ENCODE measurements at places on chromosomes 1 and 21.
A peak's percentile ranks its signal among the peaks of the same experiment; 100 is the strongest.

GRCh38 chr1:150066838-150067183 lies 765 bp upstream of the VPS45 start:
- peak; percentile 17 for DNase-seq

GRCh38 chr21:28627691-28628090 lies 365.0 kb downstream of the LTN1 start:
- DNase-seq, result no peak

- DNase-seq, result peak; percentile 42
Observed at GRCh38 chr1:58929671-58930325, 146.0 kb upstream of the JUN start.

GRCh38 chr1:219699870-219700269 lies 87.0 kb upstream of the ZC3H11B start:
- DNase-seq, result no peak

GRCh38 chr21:26920055-26920454 lies 46.8 kb downstream of the ADAMTS5 start:
- no peak for DNase-seq

DNA sequence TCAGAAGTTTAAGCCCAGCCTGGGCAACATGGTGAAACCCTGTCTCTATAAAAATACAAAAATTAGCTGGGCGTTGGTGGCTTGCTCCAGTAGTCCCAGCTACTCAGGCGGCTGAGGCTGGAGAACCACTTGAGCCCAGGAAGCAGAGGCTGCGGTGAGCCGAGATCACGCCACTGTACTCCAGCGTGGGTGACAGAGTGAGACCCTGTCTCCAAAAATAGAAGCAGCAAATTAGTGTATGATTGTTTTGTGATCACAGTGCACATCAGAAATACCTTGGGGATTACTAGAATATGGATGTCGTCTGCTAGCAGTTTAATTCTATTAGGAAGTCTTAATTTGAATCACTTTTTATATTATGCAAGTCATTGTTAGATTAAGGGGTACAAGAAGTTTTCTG lies 59.0 kb downstream of the ZBTB17 start:
- DNase-seq, result no peak

- DNase-seq, result no peak
Observed at GRCh38 chr1:23383577-23384311, 14.1 kb upstream of the ZNF436 start.

GRCh38 chr1:234745276-234745675 lies 135.3 kb upstream of the IRF2BP2 start:
- no peak for DNase-seq

GRCh38 chr1:174060090-174060489 lies 37.9 kb upstream of the RC3H1 start:
- no peak for DNase-seq

- DNase-seq, result no peak
Observed at GRCh38 chr1:156257711-156258110, 9.9 kb upstream of the PAQR6 start.

- no peak for DNase-seq
Observed at GRCh38 chr1:111509997-111510375, 6.6 kb upstream of the ADORA3 start.

- no peak for DNase-seq
Observed at GRCh38 chr1:26168410-26169197, at the start of gene C1orf232. TSS of gene C1orf232 (minus strand) at chr1:26168963. CDS start at chr1:26168499, 464 bp downstream.
